Inflammatory macrophage treated with lipopolysaccharide for 4 hours (primary cell): ENCODE measurements at places on chromosomes 16 and 17.

GRCh38 chr16:69906838-69907401 lies 44.2 kb upstream of the CLEC18A start:
- no peak for DNase-seq

GRCh38 chr17:80545499-80545826 lies 825 bp downstream of the RPTOR start:
- DNase-seq = no peak

GRCh38 chr16:19717314-19717713 lies 713 bp downstream of the KNOP1 start:
- DNase-seq = no peak

DNA sequence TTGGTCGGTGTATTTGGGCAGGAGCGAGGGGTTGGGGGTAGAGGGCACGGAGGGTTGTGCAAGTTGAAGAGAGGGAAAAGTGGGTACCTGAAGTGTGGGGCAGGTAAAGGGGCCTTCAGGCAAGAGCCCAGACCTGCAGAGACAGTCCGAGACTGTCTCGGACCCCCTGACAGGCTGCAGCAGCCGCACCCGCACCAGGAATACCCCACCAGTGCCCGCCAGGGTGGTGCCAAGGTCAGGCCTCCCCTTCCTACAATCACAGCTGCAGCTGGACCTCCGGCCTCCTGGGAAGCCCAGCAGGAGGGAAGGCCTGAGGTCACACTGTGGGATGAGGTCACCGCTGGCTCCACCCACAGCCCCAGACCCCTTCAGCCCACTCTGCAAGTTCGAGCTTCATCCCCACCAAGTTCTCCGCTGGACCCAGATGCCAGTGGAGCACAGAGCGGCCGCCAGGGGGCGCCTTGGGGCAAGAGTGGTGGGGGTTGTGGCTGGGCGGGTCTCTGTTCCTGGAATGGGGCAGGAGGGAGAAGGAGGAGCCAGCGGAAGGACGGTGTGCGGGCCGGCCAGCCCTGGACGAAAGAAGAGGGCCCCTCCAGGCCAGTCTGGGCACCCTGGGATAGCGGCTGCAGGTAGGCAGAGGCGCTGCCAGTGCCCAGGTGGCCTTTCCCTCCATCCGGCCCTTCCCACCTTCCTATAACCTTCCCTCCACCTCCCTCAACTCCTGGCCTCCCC lies at the start of gene HSD3B7:
TSS of gene HSD3B7 (plus strand) at position 539 of the 732 bp plus-strand sequence. CDS start 452 bp downstream, outside the sequence.
- DNase-seq = peak; percentile 82

- DNase-seq = no peak
Observed at GRCh38 chr16:79845033-79845733, 244.6 kb upstream of the MAF start.

GRCh38 chr16:12120982-12121652 lies 144.6 kb downstream of the SNX29 start:
- no peak for DNase-seq

DNA sequence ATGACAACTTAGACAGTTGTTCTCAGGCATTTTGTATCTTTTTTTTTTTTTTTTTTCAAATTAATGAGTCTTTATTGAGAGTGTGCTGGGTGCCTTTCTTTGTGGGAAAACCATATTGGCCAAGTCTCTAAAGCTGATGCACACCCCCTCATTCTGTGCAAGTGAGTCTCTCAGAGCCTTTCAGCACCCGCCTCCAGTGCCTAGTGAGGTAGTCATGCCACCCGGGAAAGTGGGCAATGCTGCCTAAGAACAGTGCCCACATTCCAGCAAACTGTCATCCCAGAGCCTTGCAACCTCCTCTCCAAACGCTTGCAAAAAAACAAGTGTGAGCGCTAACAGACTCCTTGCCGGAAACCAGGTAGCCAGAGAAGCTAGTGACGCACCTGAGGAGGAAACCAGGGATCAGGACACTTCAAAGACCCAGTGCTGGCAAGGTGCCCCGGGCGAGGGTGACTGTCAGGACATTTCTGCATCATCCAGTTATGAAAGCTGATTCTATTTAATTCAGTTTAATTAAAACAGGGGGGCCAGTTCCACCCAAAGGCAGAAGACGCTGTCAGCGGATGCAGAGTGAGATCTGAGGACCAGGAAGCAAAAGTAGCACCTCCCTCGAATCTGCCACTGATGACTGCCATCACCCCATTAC lies 34.9 kb downstream of the SMARCE1 start:
- DNase-seq = peak; percentile 61

DNA sequence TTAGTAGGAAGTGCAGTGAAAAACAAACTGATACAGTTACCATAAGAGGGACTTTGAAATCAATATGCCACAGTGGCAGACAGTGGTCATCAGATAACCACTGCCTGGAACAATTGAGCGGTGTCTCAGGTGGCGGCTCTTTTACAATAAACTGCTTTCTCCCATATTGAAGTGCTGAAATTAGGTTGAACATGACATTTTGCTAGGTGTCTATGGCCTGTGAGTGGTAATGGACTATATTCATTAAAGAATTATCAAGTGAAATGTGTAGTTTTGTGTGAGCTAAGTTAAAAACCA lies 214.7 kb downstream of the RPTOR start:
- no peak for DNase-seq

GRCh38 chr16:19242186-19242585 lies 43.3 kb upstream of the CLEC19A start:
- peak; percentile 18 for DNase-seq

DNA sequence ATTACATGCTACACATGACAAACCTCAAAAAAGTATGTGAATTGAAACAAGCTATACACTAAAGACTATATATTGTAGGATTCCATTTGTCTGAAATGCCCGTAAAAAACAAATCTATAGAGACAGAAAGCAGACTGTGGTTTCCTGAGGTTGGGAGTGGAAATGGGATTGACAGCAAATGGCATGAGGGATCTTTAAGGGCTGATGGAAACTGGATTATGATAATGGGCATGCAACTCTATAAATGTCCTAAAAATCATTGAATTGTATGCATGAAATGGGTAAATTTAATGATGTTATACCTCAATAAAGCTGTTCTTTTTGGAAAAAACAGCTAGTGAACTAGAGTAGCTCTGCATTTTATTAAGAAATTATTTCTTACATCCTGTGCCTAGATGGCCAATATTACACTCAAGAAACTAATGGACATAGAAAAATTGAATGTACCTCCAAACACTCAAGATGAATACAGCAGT lies 416 bp upstream of the ANKS4B start:
- DNase-seq = no peak

GRCh38 chr17:14304222-14304772 lies 3.4 kb downstream of the HS3ST3B1 start:
- no peak for DNase-seq

GRCh38 chr16:48949636-48950035 lies 332.0 kb downstream of the CBLN1 start:
- no peak for DNase-seq

GRCh38 chr17:81434072-81434471 lies 38.8 kb downstream of the BAHCC1 start:
- no peak for DNase-seq

GRCh38 chr17:76005263-76006149 lies 4.9 kb downstream of the CDK3 start:
- peak; percentile 76 for DNase-seq

GRCh38 chr17:35978346-35978745 lies 3.0 kb downstream of the CCL16 start:
- DNase-seq = no peak

DNA sequence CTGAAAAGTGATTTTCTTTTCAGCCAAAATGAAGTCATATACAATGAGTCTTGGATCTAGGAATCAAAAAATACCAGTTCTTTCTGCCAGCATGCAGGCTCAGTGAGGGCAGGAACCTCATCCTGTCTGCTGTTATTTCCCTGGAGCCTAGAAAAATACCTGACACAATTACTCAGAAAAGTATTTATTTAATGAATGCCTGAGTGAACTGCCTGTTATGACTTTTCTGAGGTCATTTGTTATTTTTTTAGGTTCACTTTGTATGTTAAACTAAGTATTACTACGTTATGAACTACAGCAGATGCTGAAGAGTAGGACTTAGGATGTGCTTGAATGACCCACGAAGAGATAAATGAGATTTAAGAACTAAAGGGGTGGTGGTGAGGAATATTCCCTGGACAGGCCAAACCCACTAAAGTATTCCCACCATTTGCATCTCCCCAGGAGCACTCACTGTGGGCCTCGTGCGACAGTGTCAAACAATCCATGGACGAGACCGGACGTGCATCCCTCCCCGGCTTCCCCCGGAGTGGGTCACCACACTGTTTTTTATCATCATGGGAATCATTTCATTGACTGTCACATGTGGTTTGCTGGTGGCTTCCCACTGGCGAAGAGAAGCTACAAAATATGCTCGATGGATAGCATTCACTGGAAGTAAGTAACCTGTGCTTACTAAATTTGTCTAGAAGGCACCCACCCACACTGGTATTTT lies 17.1 kb upstream of the VWA3A start:
- DNase-seq = no peak

DNA sequence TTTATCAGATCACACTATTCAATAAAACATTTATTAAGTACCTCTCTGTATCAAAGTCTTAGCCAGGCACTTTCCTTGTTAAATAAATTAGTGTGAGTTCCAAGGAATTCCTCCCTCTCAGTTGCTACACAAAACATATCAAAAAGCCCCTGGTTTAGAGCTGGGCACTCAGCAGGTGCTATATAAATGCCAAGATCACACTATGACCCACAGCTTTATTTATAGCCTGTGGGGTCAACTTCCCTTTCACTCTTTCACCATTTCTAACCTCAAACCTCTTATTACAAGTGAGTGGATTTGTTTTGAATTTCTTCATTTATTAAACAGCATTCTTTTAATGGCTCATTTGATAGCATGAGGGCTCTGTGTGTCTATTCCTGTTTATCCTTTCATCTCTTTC lies 112.6 kb upstream of the MPHOSPH6 start:
- DNase-seq = no peak

- DNase-seq = no peak
Observed at GRCh38 chr16:12255919-12256665, 279.6 kb downstream of the SNX29 start.

- no peak for DNase-seq
Observed at GRCh38 chr17:77596491-77597417, 361.7 kb upstream of the TNRC6C start.

DNA sequence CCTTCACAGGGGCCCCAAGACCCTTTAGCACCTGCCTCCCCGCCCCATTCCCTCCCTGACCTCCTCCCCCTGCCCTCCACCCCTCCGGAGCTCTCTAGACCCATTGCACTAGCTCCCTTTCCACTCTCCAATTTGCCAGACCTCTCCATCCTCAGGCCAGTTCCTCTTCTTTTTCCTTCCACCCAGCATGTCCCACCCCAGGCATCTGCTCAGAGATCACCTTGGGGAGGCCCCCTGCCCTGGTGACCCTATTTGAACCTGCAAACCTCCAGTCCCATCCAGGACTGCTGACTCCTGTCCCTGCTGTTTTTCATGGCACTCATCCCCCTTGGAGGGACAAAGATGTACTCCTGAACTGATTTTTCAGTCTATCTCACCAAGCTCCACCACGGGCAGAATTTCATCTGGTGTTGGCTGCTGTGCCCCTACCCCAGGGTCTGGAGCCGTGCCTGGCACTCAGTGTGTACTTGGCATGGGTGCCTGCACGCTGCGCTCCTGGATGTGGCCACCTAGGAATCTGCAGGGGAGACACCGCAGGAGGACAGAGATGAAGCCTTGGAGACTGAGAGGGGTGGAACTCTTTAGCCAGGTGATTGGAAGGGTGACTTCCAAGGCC lies 85.6 kb upstream of the CACNG5 start:
- no peak for DNase-seq

DNA sequence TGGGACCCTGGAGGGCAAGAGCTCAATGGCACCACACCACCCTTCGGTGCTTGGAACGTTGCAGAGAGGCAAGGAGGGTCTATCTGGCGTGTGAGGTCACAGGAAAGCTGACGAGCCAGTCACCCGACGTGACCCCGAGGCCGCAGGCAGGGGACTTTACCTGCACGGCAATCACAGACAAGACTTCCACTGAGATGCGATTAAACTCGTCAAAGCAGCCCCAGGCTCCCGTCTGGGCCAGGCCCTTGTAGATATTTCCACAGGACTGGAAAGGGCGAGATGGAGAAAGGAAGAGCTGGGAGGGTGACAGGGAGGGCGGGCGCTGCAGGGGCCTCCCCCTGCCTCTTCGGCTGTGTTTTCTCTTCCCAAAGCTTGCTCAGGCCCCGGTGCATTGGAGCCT lies 78.3 kb downstream of the DNAH17 start:
- DNase-seq = no peak

DNA sequence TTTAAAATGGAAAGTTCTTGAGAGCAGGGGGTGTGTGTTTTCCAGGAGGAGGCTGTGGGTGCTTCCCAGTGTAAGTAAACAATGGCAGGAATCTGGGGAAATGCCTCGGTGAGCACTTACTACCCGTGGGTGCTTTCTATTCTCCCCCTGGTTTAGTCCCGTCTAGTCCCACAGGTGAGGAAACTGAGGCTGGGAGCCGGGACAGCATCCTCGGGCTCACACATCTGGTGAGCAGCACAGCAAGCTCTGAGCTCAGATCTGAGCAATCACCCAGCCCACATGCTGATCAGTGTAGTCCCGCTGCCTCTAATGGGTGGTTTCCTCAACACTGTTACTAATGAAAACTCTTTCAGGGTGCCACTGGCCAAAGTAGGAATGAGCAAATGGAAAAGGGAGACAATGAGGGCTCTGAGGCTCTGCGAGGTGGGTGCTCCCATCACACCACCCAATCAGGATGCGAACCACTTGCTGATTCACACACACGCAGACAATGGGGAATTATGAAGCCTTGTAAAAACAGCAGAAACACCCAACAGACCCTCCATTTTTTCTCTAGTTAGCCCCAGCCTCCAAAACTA lies 202.6 kb downstream of the PARN start:
- no peak for DNase-seq

DNA sequence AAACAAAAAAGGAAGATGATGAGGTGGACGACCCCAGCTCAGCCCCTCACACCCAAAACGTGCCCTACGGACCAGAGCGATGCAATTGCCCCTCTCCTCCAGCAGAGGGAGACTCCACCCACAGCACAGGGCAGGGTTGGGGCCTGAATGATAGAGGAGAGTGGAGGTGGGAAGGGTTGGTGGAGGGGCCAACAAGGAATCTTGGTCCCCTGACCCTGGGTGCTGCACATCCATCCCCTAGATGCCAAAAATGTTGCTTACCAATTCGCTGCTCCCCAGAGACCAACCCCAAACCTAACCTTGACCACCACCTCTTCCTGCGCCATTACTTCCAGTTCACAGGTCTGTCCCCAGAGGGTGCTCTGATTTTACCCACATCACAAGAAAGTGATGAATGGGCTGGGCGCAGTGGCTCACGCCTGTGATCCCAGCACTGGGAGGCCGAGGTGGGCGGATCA lies 12.9 kb downstream of the P2RX5 start:
- DNase-seq = peak; percentile 33

- no peak for DNase-seq
Observed at GRCh38 chr16:19186408-19186807, 18.4 kb downstream of the SYT17 start.
